A673 (cell line): ENCODE measurements at places on chromosomes 4 and X. TPM values are rescaled to one million over a fixed set of nuclear protein-coding genes. Genes with fewer than 3 reads are reported as not detected.

DNA sequence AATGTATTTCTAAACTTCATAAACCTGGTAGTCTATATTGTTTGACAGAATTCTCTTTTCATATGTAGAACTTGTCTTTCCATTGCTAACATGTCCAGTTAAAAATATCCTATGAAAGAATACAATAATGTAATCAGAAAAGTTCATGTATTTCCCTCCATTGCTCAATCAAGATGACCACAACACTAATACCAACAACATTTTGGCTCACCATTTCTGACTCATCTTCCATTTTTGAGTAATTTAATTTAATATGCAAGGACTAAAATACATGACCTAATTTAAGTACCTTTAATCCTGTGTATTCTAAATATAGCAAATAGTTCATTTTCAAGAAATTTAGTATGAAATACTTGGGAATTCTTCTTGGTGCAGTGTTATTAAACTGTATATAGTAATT, 239.5 kb upstream of the GPC4 start:
- DNase-seq: no peak

DNA sequence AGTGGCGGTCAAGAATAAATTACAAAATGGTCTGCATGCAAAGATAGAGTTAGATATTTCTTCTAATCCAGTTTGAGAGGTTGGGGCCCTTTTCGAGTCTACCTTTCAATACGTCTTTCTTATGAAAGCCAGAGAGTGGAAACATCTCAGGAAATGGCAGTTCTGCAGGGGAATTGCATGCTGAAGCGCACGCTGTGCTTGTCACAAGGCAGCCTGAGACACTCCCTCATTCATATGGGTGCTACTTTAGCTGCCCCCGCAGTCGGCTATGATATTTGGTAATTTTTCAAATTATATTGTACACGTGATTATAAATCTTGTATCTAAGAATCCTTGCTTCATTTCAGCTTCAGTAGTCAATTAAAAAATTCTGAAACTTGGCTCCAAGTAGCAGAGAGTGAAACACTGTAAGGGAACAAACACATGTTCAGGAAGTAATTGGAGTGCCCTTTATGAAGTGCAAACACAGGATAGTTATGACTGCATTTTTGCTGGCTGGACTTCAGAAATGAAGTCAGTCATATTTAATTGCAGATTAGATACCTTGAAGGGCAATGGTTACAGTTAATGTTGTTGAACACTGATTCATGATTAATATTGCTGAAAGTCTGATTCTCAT, 145.5 kb upstream of the NAP1L5 start:
- DNase-seq: peak; percentile 32

GRCh38 chrX:9286234-9286633, 178.6 kb upstream of the TBL1X start:
- DNase-seq: no peak

DNA sequence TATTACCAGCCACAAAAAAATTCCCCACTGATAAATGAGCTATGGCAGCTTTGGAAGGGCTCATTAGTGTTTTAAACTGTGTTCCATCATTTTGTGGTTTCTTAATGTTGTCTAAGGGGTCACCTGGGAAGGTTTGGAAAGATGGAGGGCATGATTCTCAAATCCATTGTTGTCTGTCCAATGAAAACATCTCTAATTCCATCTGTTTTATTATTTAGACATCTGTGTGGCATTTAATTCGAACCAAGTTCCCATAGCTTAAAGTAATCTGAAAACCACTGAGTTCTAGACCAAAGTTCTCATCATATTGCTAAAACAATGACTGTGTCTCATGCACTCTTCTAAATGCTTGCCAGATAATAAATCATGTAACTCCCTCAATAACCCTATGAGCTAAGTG, 103.8 kb upstream of the PPP3CA start:
- DNase-seq: no peak

GRCh38 chrX:150184491-150184890, 178.6 kb upstream of the MAMLD1 start:
- no peak for DNase-seq

DNA sequence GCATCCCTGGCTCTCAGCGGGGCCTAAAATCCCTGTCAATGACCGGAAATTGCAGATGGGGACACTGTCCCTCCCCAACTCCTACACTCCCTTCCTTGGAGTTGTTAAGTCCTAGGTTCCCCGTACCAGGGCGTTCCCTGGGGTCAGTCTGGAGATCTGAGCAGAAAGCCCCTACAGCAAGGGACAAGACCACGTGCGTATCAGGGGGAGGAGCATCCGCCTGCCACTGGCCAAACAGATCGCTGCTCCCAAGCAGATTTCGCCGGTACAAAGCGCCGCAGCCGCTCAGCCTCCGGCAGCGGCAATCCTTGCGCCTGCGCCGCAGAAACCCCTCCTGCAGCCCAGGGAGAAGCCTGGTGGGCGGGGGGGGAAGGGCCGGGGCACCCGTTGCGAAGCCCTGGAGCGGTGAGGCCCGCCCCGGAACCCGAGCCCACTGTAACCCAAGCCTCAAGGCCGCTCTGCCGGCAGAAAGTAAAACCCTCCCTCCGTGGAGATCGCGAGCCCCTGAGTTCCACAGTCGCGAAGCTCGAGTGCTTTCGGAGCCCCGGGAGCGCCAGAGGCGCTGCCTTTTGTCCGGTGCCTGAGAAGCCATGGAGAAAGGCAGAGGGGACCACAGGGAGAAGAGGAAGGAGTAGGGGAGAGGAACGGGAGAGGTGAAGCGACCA, 2.7 kb downstream of the CRMP1 start:
- DNase-seq: peak; percentile 89

GRCh38 chrX:16144420-16144819, 21.1 kb downstream of the GRPR start:
- no peak for DNase-seq

DNA sequence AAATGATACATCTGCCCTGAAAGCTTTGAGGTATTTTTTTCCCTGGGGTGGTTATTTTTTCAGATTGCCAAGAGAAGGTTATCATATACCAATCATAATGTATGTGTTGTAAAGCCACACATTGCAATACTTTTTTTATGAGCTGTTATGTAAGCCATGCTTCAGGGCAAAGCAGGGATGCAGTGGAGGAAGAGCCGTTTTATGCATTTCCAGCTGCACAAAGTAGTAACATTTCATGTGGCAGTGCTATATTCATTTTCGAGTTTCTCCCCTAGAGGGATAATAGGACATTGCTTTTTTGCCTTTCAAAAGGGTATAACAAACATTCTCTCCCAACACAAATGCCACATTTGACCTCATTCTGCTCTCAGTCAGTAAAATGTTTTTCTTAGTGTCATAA, 68.5 kb downstream of the GALNT7 start:
- peak; percentile 47 for DNase-seq

DNA sequence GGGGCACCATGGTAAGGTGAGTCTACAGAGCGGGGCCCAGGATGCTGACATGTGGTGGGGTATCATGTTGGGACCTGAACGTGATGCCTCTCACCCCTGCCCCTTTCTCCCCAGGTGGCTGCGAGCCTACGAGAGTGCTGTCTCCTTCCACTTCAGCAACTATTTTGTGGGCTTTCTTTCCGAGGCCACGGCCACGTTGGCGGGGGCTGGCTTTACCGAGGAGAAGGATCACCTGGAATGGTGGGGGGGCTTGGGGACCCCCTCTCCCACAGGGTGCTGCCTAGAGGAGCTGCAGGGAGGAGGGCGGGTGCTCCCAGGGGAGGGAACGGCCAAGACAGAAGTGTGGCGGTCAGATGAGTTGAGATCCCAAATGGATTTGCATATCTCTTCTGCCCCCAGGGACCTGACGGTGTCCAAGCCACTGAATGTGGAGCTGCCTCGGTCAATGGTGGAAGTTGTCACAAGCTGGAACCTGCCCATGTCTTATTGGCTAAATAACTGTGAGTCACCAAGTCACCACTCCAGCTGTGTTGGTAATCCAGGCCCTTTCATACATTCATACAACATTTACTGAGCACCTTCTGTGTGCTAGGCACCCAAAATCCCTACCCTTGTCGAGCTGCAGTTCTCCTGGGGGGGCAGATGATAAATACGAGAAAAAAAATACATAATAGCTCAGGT, 5.5 kb downstream of the PORCN start:
- no peak for DNase-seq

DNA sequence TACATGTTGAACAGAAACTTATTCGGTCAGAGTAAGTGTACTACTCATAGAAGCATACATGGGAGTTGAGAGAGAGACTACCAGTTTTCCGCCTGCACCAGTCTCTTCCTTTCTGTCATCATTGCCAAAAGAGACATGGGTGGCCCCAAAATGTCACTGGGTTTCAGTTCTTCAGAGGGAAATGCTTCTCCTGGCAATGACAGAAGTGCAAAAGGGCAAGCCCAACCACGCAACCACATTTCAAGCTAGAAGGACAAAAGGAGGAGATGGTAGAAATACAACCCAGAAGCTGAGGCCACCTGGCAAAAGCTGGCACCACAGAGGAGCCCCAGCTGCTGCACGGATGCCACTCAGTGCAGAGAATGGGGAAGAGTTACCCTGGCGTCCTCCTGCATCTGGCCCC, 320.1 kb downstream of the BCOR start:
- no peak for DNase-seq

DNA sequence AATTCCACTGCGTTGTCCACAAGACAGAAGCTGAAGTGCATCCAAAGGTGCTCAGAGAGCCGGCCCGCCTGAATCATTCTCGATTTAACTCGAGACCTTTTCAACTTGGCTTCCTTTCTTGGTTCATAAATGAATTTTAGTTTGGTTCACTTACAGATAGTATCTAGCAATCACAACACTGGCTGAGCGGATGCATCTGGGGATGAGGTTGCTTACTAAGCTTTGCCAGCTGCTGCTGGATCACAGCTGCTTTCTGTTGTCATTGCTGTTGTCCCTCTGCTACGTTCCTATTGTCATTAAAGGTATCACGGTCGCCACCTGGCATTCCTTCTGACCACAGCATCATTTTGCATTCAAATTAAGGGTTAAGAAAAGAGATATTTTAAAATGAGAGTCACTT, 115.5 kb downstream of the NFKB1 start:
- no peak for DNase-seq

- no peak for DNase-seq
These were observed 570.1 kb upstream of the ACTRT1 start for GRCh38 chrX:128622296-128622695.

GRCh38 chrX:40303256-40304077, 205.7 kb upstream of the BCOR start:
- no peak for DNase-seq

DNA sequence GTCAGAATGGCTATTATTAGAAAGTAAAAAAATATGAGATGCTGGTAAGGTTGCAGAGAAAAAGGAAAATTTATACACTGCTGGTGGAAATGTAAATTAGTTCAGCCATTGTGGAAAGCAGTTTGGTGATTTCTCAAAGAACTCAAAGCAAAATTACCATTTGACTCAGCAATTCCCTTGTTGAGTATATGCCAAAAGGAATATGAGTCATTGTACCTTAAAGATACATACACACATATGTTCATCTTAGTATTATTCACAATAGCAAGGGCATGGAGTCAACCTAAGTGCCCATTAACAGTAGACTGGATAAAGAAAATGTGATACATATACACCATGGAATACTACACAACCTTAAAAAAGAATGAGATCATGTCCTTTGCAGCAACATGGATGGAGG, 148.2 kb downstream of the COMMD8 start:
- DNase-seq: peak; percentile 39

Gene UGT2B10
- total RNA-seq: not detected in 2 replicates

Gene ZNF718
- total RNA-seq: 9.2 and 9.5 TPM in 2 replicates

Gene SPANXN4
- not detected in 2 replicates for total RNA-seq

Gene SPANXA1
- total RNA-seq: not detected in 2 replicates

Gene CITED1
- total RNA-seq: 3.2 and 6.2 TPM in 2 replicates
